Activated T-helper 1 cell treated with anti-CD3 and anti-CD28 coated beads, Interleukin-12 subunit alpha, Interleukin-12 subunit beta, Interleukin-2, Interleukin-4 antibody, amounts not matched to agents 30 ng/mL and 10 ng/mL and 1 ng/mL, durations not matched to agents 14 hours and 24 hours and 36 hours (primary cell): ENCODE measurements at places on chromosomes 5 and 9. TPM values are rescaled to one million over a fixed set of nuclear protein-coding genes. Genes with fewer than 3 reads are reported as not detected.
A peak's percentile ranks its signal among the peaks of the same experiment; 100 is the strongest.

- no peak for DNase-seq
Measured at GRCh38 chr5:159032656-159033350, 66.9 kb downstream of the EBF1 start.

DNA sequence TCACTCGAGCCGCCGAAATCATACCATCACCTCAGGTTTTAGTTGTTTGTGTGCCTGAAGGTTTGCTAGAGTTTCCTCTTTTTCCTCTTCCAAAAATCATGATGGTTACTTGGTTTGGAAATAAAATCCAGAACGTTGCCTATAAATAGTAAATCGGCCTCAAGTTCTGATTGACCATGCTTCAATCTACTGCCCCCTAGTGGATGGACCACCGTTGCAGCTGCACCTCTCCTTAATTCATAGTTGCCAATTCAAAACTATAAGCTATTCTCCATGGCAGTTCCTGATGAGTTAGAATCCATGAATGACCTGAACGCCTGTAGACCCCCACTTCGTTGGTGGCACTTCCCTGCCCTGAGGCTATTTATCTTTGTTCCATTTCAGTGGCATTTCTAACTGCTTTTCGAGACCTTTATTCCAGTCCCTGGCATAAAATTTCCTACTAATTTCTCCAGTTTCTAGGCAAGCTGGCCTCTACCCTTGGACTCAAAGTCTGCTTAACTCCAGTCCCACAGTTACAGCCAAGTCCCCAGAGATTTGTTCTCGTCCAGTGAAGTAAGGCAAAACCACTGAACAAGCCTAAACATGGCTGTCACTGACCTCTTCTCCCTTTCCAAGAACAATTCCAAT is 422.6 kb downstream of the EFNA5 start:
- peak; percentile 1 for DNase-seq

DNA sequence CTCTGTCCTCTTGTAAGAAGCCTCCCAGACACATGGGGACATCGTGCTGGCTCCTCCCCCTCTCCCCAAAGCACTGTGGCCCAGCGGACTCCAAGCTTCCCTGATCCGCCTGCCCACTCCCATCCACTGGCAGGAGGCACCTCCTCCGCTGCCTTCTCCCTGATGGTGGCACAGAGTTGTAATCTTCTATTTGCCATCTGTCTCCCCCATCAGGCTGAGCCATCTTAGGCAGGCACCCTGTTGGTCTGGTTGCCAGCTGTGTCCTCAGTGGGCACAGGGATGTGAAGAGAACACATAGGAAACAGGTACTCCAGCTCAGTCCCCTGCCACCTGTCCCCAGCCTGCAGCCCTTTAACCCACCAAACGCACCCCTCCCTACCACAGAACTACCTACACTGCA is 5.4 kb upstream of the ZDHHC12 start:
- DNase-seq: no peak

DNA sequence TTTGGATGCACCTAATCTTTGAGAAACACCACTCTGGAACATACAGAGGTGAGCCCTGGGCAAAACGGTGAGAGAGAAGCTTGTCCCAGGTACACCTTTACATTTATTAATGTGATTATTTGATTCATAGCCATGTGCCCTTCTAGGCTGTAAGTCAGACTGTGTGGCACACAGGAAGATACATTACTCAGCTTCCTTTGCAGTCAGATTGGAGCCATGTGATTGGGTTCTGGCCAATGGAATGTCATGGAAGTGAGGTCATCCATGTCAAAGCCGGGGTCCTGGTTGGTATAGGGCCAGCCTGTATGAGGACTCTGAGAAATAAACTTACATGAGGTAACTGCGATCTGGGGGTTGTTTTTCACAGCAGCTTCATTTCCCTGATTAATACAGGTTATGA is 106.8 kb upstream of the CD180 start:
- DNase-seq: no peak

GRCh38 chr5:148685520-148686134 is 31.3 kb upstream of the HTR4 start:
- no peak for DNase-seq

IQGAP2 gene
- total RNA-seq: 43.5 and 45.4 TPM in 2 replicates

- DNase-seq: no peak
Measured at GRCh38 chr9:100030548-100030947, 68.3 kb downstream of the ERP44 start.

DNA sequence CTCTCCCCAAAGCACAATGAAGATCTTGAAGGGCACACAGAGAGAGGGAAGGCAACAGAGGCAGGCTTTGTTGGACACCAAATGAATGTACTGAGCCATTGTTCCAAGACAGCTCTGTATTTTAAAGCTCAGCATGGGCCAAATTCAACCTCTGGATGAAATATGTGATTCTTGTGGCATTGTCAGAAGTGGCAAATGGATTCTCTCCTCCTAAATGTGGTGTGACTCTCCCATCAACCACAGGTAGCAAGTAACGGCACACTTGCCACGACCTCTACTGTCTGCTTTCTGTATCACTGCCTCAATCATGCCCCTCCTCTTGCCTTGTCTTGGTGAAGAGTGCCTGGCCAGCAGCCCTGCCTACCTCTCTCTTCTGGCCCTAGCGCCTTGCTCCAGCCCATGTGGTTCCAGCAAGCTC is 6.1 kb upstream of the MOB3B start:
- no peak for DNase-seq

PCDHA8 gene
- not detected in 2 replicates for total RNA-seq

FNBP1 gene
- 195 and 202 TPM in 2 replicates for total RNA-seq
